Amniotic stem cell (primary cell): ENCODE measurements at places on chromosomes 5 and 9.

DNA sequence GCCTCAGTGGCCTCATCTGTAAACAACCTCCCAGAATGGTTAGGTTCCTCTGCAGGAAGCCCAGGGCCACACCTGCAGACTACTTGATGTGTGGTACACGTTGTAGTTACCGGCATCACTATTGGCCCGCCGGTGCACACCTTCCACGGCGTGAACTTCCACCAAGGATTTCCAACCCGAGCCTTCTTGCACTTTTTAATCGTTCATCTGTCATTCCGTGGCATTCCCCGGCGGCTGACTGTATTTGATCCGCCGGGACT, 5.3 kb upstream of the TRIM41 start:
- DNase-seq: no peak

- DNase-seq: no peak
These were observed 40.3 kb downstream of the CCDC125 start for GRCh38 chr5:69292306-69292705.

- no peak for DNase-seq
These were observed 31.3 kb downstream of the TNFSF15 start for GRCh38 chr9:114774524-114774923.

DNA sequence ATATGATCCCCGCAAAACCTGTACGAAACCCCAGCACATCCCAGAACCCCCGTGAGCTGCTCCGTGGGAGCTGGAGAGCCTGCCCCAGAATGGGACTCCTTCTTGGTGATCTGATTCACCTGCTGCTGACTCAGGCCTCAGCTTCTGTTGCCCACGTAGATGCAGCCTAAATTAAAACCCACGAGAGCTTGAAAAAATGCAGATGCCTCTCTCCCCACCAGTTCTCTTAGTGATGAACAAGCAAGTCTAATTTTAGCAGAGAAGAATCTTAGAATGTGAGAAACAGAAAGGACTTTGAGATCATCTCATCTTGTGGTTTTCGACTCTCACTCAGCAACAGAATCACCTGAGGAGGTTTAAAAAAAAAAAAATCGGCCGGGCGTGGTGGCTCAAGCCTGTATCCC, 57.6 kb downstream of the TMOD1 start:
- no peak for DNase-seq

DNA sequence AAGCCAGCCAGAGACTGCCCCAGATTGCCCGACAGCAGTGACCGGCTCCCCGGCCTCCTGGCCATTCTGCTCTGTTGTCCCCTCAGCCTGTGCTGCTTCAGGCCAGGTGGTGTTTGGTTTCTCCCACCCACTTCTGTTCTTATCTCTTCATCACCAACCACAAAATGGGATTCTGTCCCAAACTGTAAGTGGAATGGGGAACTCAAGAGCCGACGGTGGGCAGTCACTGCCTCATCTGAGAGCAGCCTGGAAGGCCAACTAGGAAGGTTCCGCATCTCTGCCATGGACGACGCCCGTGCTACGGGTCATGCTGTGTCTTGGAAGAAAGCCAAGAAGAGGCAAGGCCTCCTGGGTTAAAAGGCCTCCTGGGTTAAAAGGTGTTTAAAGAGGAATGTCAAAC, 219.0 kb upstream of the PIK3R1 start:
- no peak for DNase-seq

DNA sequence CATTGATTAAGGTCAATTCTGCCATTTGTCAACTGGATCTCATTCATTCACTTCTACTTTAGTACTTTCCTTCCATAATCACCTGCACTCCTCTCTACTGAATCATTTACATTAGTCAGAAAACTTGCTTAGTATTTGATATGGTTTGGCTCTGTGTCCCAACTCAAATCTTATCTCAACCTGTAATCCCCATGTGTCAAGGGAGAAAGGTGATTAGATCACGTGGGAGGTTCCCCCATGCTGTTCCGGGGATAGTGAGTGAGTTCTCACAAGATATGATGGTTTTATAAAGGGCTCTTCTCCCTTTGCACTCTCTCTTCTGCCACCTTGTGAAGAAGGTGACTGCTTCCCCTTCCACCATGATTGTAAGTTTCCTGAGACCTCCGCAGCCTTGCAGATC, 23.7 kb upstream of the UGCG start:
- no peak for DNase-seq

DNA sequence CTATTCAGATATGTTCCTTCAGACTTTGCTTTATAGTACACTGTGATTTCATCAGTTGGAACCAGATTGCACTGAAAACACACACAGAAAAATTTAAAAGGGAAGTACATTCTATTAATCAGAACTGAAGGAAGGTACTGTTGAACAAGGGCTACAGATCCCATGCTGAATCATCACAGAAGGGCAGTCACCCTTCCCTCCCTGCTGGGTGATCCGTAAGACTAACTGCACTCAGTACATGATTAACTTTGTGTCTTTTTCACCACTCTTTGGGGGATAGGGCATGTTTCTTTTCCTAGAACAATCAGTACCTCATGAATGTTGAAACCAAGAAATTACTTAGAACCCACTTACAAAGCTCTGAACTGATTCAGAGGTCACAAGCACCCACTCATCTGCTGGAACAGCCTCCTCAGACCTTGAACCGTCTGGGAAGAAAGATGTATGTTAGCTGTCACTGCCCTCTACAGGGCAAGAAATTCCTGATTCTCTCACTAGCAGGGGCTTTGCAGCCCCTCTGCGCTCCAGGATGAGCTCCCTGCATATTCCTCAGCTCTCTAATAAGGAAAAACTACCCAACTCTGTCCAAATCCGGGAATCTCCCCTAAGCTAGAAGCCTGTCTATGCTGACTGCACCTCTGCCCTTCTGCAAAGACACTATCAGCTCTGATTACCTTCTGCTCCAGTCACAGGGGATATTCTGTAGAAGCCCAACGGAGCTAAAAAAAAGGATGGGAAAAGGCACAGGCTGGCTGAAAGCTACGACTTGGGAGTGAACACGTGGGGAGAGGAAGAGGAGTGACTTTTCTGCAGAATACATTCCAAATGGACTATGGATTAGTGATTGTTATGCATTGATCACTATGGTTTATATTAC, 51.0 kb downstream of the IARS1 start:
- DNase-seq: no peak

DNA sequence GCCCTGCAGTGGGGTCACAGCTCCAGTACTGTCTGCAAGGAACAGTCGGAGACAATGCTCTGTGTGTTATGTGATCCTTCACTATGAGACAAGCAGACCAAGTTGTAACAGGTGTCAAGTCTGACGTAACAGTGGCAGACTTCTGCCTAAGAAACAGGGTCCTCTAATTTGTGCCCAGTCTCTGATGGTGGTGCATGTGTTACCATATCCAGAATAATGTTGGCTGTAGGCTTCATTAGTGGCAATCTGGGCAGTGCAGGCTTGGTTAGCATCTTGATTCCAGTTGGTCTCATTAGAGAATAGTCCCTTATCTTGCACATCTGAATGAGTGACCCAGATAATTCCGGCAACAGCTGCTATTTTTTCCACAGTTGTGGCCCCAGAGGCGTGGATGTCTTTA, 33.8 kb downstream of the ZNF131 start:
- DNase-seq: no peak

- no peak for DNase-seq
These were observed 30.4 kb downstream of the PRDM6 start for GRCh38 chr5:123119334-123119986.

DNA sequence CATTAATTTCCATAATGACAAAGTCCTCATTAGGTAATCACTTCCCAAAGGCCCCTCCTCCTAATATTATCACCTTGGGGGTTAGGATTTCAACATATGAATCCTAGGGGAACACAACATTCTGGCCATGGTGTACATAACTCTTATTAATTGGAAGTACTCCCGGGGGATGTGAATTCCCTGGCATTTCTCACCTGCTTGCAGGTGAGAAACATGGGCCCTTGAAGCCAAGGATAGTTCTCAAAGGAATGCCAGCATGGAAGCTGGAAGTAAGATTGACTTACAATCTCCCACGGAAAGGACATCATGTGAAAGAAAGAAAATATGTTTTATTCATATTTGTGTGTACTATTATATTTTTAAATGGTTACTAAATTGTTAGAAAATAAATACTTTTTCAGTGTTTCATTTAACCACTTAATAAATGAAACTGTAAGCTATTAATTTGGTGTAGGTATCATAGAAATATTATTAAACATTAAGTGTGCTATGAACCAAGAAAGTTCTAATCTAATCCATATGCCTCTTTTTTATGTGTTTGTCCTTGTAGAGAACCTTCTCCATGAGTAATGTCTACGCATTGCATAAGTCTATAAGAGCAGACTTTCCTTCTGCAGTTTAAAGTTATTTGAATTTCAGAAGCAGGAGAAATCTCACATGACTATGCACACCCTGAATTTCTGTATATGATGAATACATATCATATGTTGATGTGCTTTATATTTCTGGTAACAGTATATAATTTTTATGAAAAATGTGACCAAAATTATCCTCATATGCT, 59.4 kb downstream of the ANXA1 start:
- DNase-seq: no peak

DNA sequence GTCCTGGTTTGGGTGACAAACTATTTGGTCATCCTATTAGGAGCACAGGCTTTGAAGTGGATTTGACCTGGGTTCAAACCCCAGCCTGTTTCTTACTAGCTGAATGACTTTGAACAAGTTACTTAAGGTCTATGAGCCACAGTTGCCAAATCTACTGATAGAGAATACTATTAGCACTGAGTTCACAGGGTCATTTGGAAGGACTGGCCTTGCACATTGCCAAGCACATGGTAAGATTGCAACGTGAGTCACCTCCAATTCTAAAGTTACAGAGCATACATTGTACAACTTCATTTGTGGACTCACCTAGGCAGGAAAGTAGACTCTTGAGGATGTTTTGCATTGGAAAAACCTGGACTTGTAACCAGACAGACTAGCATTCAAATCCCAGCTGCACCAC, 38.9 kb downstream of the MFAP3 start:
- DNase-seq: no peak

DNA sequence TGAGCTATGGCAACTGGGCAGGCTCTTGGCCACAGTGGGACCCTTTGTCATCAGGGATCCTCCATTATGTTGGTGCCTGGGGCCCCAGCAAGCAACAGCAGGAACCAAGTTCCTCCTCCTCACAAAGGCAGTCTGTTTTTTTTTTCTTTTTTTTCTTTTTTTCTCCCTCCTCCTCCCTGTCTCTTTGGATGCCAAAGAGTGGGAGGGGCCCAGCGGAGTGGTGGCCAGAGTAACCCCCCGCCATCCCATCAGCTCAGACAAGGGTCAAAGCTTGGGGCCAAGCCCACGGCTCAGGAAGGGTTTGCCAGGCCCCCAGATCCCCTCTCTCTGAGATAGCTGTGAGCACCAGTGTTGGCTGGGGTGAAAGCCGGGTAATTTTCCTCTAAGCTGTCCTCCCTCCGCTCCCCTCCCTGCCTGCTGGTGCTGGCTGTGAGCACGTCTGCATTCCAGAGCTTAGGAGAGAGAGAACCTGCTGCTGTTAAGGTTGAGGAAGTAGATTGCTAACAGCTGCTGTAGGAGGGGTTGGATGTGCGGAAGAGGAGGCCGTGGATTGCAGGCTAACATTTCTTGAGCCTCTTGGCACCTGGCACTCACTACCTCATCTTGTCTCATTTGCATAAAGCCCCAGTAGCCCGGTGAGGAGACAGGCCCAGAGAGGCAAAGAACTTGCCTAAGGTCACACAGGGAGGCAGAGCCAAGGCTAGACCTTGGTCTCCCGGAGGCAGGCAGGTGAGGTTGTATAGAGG, 21.2 kb downstream of the GSN start:
- DNase-seq: no peak

- no peak for DNase-seq
These were observed 177.6 kb downstream of the DEPDC1B start for GRCh38 chr5:60522292-60522905.

DNA sequence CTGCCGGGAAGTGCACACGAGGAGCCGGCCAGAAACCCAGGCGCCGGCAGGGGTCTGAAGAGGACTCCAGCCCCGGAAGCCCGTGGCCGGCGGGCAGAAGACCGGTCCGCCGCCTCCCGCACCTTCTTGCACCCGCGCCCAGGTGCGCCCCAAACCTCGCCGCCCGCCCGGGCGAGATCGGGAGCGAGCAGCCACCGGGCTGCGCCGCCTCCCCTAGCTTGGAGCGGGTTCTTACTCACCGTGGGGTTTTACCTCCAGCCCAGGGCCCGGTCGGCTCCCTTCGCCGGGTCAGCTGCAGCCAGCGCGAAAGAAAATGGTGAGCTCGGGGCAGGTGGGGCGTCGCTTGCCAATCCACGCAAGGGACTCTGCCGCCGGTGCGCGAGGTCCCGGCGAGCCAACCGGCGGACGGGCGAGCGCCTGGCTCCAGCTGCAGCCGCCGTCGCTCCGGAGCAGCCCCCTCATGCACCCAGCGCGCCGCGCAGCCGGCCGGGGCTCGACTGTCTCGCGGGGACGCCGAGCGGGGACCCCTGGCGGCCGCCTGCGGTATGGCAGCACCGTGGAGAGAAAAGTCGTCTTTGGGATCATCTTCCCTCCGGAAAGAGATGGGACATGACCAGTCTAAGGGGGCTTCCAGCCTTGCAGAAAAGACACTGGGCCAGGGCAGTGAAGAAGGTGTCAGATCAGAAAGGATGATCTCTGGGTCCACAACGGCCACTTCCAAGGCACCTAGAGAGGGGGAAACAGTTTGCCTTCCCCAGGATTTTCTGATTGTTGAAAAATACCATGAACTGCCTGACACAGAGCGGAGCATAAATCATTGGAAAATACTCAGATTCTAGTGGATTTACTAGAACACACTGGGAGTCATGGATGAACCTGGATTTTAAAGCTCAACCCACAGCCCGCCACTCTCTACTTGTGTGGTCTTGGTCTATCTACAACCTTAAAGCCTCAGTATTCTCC, at the start of gene MOB3B:
Gene MOB3B, minus strand, starts transcription at position 499 of the 963 bp plus-strand sequence. CDS start 74,264 bp downstream, outside the sequence.
- DNase-seq: peak; percentile 15

GRCh38 chr5:118924006-118924389, 64.3 kb downstream of the DTWD2 start:
- no peak for DNase-seq

- DNase-seq: no peak
These were observed 138.4 kb downstream of the LHFPL2 start for GRCh38 chr5:78509884-78510769.

DNA sequence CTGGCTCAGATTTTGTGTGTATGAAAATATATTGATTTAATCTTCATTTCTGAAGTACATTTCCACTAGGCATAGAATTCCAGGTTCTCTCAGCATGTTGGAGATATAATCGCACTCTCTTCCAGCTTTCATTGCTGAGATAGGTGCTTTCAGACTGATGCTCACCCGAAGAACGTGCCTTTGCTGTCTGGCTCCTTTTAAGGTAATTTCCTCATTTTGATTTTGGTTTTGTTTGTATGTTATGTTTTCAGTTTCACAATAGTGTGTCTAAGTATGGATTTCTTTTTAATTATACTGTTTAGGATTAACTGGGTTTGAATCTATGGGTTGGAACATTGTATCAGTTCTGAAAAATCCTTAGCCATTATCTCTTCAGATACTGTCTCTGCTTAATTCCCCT, 132.0 kb upstream of the NFIB start:
- DNase-seq: no peak

- DNase-seq: peak; percentile 60
These were observed at the start of gene STOM for GRCh38 chr9:121369595-121370265. TSS of gene STOM (minus strand) at chr9:121370250. CDS start at chr9:121370187, 63 bp downstream.

GRCh38 chr9:109252291-109252690, 68.6 kb downstream of the EPB41L4B start:
- DNase-seq: no peak
